ENCODE measurements at places on chromosomes 5 and 9. TPM values are rescaled to one million over a fixed set of nuclear protein-coding genes. Genes with fewer than 3 reads are reported as not detected.

DNA sequence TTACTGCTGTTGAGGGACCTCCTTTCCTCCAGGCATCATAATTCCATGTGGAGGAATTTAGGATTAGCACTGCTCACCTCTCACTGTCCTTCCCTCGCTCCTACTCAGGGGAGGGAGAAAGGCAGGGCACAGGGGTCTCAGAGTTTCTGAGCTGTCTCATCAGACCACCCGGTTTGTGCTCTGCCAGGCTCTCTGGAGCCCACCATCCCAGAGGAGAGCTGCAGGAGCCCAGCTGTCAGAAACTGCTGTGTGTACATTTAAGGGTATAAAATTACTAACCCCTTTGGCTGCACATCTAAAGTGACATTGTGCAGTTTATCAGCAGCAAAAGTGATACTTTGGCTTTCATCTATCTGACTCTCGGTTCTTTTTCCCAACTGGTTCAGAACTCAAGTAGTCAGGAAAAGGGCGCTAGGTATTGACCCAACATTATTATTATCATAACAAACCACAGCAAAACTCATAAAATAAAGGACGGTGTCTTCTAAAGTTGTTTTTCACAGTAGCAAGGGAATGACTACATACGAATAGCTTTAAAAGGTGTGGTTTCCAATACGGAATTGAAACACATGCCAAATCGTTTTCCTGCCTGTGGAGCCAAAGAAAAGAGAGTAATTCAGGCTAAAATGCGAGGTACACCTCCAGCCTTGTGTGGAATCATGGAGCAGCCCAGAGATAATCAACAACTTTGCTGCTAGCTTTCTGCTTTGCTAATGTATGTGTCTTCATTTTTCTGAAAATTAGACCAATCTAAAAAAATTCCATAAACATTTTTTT lies 348.1 kb downstream of the TMEM167A start:
- no peak for DNase-seq
- no peaks in the 10 kb centered on the region for H3K27me3 ChIP-seq
- H3K4me3 ChIP-seq = no peak overlapping the region
- H3K27ac ChIP-seq = no peak overlapping the region

DNA sequence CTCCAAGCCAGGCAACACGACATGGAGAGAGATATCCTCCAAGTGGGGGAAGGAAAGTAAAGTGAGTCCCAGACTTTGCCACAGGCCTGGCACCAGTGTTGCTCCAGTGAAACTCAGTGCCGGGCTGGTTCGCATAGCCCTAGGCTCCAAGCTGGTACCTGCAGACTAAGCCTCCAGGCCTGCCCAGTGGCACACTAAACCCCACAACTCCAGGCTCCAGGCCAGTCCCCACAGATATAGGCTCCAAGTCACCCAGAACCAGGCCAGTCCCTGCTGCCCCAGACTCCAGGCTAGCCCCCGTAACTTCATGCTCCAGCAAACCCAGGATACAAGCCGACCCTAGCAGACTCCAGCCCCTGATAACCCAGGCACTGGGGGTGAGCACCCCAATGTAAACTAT lies 23.0 kb upstream of the AP3B1 start:
- no peaks in the 10 kb centered on the region for H3K36me3 ChIP-seq
- DNase-seq = no peak
- no peaks in the 10 kb centered on the region for H3K4me1 ChIP-seq
- H3K4me3 ChIP-seq = no peak overlapping the region
- no peaks in the 10 kb centered on the region for H3K27me3 ChIP-seq
- no peak overlapping the region for H3K27ac ChIP-seq

GRCh38 chr9:2623288-2624050 lies 1.9 kb downstream of the VLDLR start:
- peak; percentile 23 for DNase-seq
- peak overlapping the region; percentile 70 for H3K4me3 ChIP-seq
- no peak overlapping the region for H3K27ac ChIP-seq
- peaks cover 18% of the 10 kb centered on the region for H3K4me1 ChIP-seq
- no peaks in the 10 kb centered on the region for H3K36me3 ChIP-seq

- H3K36me3 ChIP-seq = no peaks in the 10 kb centered on the region
- peaks cover 52% of the 10 kb centered on the region for H3K27me3 ChIP-seq
- no peak overlapping the region for H3K27ac ChIP-seq
- no peaks in the 10 kb centered on the region for H3K4me1 ChIP-seq
These were observed 23.9 kb downstream of the LECT2 start for GRCh38 chr5:135930949-135931295.

RBM18 gene
- 22.4 TPM for polyA plus RNA-seq

- DNase-seq = no peak
- no peaks in the 10 kb centered on the region for H3K4me1 ChIP-seq
- H3K36me3 ChIP-seq = no peaks in the 10 kb centered on the region
These were observed 43.7 kb downstream of the PSD2 start for GRCh38 chr5:139839232-139839815.

ALAD gene
- 9.0 TPM for polyA plus RNA-seq

DNA sequence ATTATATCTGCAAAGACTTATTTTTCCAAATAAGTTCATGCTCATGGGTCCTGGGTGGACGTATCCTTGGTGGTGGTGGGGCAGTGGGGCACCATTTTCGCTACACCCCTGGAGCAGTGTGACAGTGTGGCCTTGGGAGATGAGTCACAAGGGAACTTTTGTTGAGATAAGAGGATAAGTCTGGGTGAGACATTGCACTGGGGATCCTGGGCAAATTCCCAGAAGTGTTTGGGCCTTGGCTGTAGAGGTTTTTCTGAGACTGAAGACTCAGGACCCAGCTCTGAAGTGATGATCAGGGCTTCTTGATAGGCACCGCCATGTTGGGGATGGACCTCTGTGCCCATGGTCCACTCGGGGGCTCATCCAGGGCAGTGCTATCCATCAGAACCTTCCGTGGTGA lies 149.4 kb downstream of the MACROH2A1 start:
- no peak overlapping the region for H3K4me3 ChIP-seq
- H3K27me3 ChIP-seq = no peaks in the 10 kb centered on the region
- no peak overlapping the region for H3K27ac ChIP-seq
- peaks cover 33% of the 10 kb centered on the region for H3K4me1 ChIP-seq
- DNase-seq = no peak
- H3K36me3 ChIP-seq = no peaks in the 10 kb centered on the region

GRCh38 chr9:86955561-86955960 lies 8.3 kb upstream of the GAS1 start:
- H3K27me3 ChIP-seq = no peaks in the 10 kb centered on the region
- DNase-seq = no peak
- no peaks in the 10 kb centered on the region for H3K36me3 ChIP-seq
- no peak overlapping the region for H3K4me3 ChIP-seq

DIPK1B gene
- not detected for polyA plus RNA-seq

GRCh38 chr5:167894631-167895472 lies 396.6 kb upstream of the WWC1 start:
- H3K4me1 ChIP-seq = peaks cover 1% of the 10 kb centered on the region
- H3K27ac ChIP-seq = no peak overlapping the region
- peaks cover 3% of the 10 kb centered on the region for H3K36me3 ChIP-seq
- no peak for DNase-seq
- H3K4me3 ChIP-seq = no peak overlapping the region

SLIT3 gene
- 10.1 TPM for polyA plus RNA-seq

GNA14 gene
- not detected for polyA plus RNA-seq

- no peaks in the 10 kb centered on the region for H3K36me3 ChIP-seq
- no peak overlapping the region for H3K4me3 ChIP-seq
- no peaks in the 10 kb centered on the region for H3K27me3 ChIP-seq
- H3K27ac ChIP-seq = no peak overlapping the region
These were observed 53.7 kb upstream of the ADAMTS19 start for GRCh38 chr5:129406440-129406839.

- H3K27ac ChIP-seq = no peak overlapping the region
- peaks cover 4% of the 10 kb centered on the region for H3K4me1 ChIP-seq
- no peak overlapping the region for H3K4me3 ChIP-seq
- DNase-seq = no peak
These were observed 82.3 kb downstream of the RAI14 start for GRCh38 chr5:34738381-34738780.

- H3K36me3 ChIP-seq = no peaks in the 10 kb centered on the region
- DNase-seq = no peak
- no peaks in the 10 kb centered on the region for H3K4me1 ChIP-seq
- H3K27me3 ChIP-seq = no peaks in the 10 kb centered on the region
These were observed 361.8 kb downstream of the CDH18 start for GRCh38 chr5:19626211-19626610.

CDC37L1 gene
- polyA plus RNA-seq = 11.4 TPM

DNA sequence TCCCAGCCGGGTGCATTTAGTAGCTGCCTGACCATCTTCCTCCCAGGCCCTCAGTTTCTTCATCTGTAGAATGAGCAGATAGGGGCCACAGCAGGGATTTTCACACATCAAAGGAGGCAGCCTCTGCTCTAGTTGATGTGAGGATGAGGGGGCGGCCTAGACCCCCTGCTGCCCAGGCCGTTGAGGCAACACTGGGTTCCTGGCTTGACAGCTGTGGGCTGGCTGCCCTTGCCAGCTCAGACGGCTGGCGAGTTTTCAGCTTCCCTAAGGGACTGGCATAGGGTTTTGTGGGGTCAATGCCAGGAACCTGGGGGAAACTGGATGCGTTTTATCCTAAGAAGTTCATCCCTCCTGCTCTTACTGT lies 49.6 kb downstream of the NDST1 start:
- H3K27me3 ChIP-seq = no peaks in the 10 kb centered on the region
- peaks cover 6% of the 10 kb centered on the region for H3K4me1 ChIP-seq
- H3K4me3 ChIP-seq = no peak overlapping the region

Measured in keratinocyte (primary cell).